ENCODE measurements at places on chromosomes 1 and 21. TPM values are rescaled to one million over a fixed set of nuclear protein-coding genes. Genes with fewer than 3 reads are reported as not detected.

Gene CD5L
- 11.9 TPM for total RNA-seq

Gene APOBEC4
- total RNA-seq = not detected

Gene SLC22A15
- 0.23 TPM for total RNA-seq

DNA sequence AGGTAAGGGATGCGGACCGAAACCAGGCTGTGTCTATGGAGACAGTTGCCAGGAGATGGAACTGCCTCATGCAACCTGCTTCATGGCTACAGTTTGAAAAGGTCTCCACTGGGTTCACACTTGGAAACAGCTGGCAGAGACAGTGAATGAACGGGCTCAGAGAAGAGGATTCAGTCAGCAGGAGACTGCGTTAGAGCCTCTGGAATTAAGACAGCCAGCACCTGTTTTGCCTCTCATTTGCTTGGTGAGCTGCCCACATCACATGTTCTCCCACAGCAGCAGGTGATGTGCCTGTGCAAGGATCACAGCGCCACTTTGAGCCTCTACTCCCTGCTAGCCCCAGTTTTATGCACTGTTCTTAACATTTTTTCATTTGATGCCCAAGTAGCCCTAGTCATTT, 321.0 kb downstream of the PLPP3 start:
- DNase-seq = no peak

- DNase-seq = no peak
Observed at GRCh38 chr1:220156620-220157146, 62.8 kb downstream of the IARS2 start.

GRCh38 chr1:50930193-50930592, 29.9 kb downstream of the FAF1 start:
- no peak for DNase-seq

Data from left lobe of liver (tissue), 2 donors.